ENCODE measurements at places on chromosomes 4 and X. TPM values are rescaled to one million over a fixed set of nuclear protein-coding genes. Genes with fewer than 3 reads are reported as not detected.

Gene HPSE
- not detected for total RNA-seq

Gene TCEAL6
- total RNA-seq, result not detected

Gene PRRG1
- 13.2 TPM for total RNA-seq

Gene CT83
- total RNA-seq, result not detected

Gene GAGE2A
- not detected for total RNA-seq

Gene COL25A1
- not detected for total RNA-seq

Gene EREG
- total RNA-seq, result not detected

Gene NCAPG
- total RNA-seq, result 75.4 TPM

Gene DUX4
- total RNA-seq, result not detected

Gene ETDA
- not detected for total RNA-seq

Gene FAT1
- 6.4 TPM for total RNA-seq

Gene GAGE13
- not detected for total RNA-seq

Gene UGT2B17
- total RNA-seq, result not detected

Gene RNF212
- not detected for total RNA-seq

Gene CXCR3
- not detected for total RNA-seq

Gene HSD17B13
- 0.17 TPM for total RNA-seq

Gene QRFPR
- total RNA-seq, result 0.07 TPM

Gene ARX
- total RNA-seq, result not detected

Gene PNMA6A
- total RNA-seq, result 1.0 TPM

Gene GPR173
- 0.63 TPM for total RNA-seq

Gene AR
- 1.2 TPM for total RNA-seq

Gene UGT2B10
- not detected for total RNA-seq

Gene PCDH19
- not detected for total RNA-seq

Gene PRDM8
- total RNA-seq, result 3.6 TPM

Gene GPR50
- total RNA-seq, result not detected

Gene MAGEC1
- not detected for total RNA-seq

Gene PCYT1B
- not detected for total RNA-seq

Gene ARHGAP6
- not detected for total RNA-seq

Gene ELOVL6
- total RNA-seq, result 11.7 TPM

Gene SMIM10L2A
- total RNA-seq, result 0.46 TPM

Gene ZNF157
- 2.2 TPM for total RNA-seq

Gene TMEM35A
- 0.23 TPM for total RNA-seq

Gene USP27X
- 0.56 TPM for total RNA-seq

Gene GTPBP6
- total RNA-seq, result 64.5 TPM

Gene GAGE12E
- total RNA-seq, result not detected
